Activated effector memory CD4-positive, alpha-beta T cell treated with anti-CD3 and anti-CD28 coated beads, Interleukin-2, amount 50 U/mL, for 16 hours (primary cell): ENCODE measurements at places on chromosomes 2 and 18.
A peak's percentile ranks its signal among the peaks of the same experiment; 100 is the strongest.

GRCh38 chr2:12842917-12843316 is 126.2 kb downstream of the TRIB2 start:
- no peak for DNase-seq

DNA sequence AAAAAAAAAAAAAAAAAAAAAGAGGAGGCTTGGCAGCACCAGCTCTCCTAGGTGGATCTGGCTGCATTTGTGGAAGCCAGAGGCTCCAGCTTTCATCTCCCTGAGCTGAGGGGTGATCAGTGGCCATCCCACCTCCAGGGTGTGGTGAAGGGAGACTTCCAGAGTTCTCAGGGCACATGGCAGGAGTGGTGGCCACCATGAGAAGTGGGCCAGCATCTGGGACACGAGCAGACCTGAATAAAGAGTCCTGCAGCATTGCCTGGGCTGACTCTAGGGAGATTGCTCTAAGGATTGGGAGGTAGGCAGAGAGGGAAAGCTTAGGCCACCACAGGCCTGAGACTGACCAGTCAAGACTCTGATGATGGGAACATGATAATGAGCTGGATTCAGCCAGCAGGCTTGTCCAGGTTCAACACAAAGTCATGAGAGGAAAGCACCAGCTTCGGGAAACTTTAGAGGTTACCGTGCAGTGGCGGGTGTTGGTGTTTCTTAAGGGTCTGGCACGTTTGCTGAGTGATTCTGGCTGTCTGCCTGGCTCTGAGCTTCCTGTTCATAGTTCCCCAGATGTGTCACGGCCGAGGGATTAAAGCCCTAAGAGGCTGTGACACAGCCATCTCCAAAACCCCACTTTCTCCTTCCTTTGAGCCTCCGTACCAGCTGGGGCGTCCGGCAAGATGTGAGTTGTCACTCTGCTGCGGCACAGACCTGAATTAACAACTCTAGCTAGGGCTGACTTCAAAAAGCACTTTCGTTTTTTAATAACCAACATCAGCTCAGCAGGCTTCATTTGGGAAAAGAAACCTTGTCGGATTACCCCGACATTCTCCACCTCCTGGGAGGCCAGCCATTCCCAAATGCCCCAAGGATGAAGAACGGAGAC is 38.3 kb upstream of the IL1R1 start:
- peak; percentile 87 for DNase-seq

- no peak for DNase-seq
Measured at GRCh38 chr2:105647731-105648130, 97.0 kb upstream of the NCK2 start.

DNA sequence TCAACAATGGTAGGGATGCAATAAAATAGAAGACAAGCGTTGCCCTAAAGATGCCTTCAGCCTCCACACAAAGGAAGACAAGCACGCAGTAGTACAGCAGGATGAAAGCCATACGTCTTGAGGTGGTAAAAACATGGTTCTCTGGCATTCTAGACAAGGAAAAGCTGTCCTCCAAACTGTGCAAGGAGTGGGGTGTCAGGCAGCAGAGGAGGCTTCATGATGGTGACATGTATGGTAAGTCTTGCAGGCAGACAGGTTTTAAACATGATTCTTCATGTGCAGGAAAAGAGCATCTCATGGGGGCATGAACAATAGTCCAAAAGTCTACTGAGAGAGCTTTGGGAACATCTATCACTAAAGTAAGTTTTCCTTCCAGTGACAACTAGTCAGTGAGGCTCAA is 241.8 kb downstream of the STK39 start:
- no peak for DNase-seq

DNA sequence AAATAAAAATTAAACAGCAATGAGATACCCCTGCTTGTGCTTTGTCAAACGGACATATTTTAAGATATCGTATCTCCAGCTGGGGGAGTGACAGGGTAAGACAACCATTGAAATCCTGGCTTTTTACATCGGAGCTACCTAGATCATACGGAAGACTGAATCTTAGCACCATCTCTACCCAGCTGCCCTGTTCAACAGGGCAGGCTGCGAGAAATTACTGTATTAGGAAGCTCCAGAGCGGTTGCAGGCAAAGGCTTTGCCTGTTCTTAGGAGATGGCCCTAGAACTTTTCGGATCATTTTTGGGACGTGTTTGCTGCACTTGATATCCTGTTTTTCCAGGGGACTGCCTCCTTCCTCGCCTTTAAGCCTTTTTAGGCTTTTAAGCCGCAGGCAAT is 2.0 kb upstream of the PRKCE start:
- no peak for DNase-seq

DNA sequence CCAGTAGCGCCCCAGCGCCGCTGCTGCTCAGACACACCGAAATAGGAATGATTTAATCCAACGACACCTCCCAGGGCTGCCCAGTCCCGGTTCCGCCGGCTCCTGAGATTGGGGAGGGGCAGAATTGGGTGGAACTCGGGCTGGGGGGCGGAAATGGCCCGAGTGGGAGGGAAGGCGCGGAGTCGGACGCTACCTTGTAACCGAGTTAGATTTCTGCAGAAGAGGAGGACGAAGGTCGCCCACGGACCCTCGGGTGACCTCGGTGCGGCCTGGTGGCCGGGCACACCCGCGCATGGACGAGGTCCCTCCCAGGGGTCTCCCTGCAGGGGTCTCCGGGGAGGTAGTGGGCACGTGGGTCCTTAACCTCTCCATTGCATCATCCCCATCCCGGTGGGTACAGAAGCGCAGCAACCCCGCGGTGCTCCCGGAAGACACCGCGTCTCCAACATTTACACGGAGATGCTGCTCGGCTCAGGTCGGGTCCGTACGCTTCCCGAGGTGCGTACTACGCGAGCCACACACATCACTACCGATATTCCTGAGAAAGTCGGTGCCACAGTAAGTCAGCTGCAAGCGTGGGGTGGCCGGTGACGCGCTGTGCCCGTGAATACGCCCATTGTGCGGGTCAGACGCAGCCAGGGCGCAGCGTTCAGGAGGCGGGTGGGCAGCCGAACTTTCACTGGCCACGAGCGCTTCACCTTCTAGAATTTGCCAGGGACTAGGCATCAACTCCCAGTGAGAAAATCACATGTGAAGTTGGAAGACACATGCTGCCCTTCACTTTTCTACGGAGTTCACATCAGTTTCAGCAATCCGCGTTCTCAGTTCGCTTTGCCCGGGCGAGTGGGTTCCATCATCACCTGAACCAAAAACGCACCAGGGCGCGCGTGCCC is 3.0 kb downstream of the ZNF516 start:
- peak; percentile 70 for DNase-seq

- no peak for DNase-seq
Measured at GRCh38 chr18:26074246-26074645, 16.2 kb downstream of the SS18 start.

DNA sequence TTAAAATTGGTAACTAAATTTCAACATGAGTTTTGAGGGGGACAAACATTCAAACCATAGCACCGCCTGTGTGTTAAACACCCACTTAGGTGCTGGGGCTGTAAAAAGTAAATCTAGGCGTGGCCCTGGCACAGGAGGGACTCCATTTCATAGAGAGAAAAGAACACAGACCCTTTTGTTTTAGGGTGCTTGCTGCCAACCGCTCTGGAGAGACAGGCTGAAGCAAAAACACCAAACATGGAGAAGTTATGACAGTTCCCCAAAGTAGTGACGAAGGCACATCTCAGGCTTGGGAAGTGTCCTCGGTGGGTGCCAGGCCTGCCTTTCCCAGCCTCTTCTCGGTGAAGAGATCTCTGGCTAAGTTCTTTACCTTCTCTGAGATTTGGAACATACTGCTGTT is 5.1 kb downstream of the ACTG2 start:
- DNase-seq: no peak

DNA sequence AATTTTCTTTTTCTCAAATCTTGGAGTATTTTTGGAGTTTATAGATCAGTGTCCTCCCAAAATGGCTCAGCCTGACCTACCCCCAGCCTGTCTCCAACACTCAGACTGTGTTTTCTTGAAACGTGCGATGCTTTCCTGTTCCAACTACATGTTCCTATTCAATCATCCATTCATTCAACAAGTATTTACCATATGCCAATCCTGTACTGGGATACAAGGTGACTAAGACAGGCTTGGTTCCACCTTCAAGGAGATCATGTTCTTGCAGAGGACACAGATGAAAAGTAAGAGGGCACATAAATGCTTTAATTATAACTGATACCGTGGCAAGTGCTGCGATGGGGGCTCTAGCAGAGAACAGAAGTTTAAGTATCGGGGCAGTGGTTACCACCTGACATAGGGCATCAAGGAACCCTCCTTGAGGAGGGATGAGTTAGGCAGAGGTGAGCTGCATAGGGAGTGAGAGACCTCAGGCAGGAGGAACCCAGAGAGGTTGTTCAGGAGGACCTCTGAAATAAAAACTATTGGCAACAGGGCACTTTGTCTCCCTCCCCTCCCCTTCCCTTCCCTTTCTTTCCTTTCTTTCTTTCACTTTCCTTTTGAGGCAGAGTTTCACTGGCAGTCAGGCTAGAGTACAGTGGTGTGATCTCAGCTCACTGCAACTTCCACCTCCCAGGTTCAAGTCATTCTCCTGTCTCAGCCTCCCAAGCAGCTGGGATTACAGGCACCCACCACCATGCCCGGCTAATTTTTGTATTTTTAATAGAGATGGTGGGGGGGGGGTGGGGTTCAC is 469.0 kb downstream of the EPHA4 start:
- DNase-seq: no peak

DNA sequence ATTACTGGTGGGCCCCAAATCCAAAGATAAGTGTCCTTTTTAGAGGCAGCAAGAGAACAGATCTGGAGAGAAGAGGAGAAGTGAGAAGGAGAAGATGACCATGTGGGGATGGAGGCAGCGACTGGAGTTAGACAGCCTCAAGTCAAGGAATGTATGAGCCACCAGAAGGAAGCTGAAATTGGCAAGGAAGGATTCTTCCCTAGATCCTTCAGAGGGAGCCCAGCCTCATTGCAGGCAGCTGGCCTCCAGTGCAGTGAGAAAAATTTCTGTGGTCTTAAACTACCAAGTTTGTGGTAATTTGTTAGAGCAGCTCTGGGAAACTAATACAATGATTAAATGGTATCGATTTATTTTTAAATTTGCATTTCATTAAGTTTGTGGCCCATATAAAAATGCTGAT is 167.9 kb downstream of the NCKAP5 start:
- no peak for DNase-seq

GRCh38 chr18:39341129-39341528 is 1775.5 kb upstream of the CELF4 start:
- no peak for DNase-seq

- no peak for DNase-seq
Measured at GRCh38 chr2:29786361-29786760, 135.0 kb downstream of the ALK start.

- no peak for DNase-seq
Measured at GRCh38 chr2:58266211-58266610, 25.1 kb upstream of the FANCL start.

GRCh38 chr2:181203916-181204315 is 223.5 kb downstream of the UBE2E3 start:
- DNase-seq: no peak

GRCh38 chr18:39318008-39318407 is 1752.4 kb upstream of the CELF4 start:
- no peak for DNase-seq

- no peak for DNase-seq
Measured at GRCh38 chr18:46211816-46212215, 107.6 kb downstream of the HAUS1 start.

- no peak for DNase-seq
Measured at GRCh38 chr2:219440388-219441256, 6.0 kb downstream of the SPEG start.

- no peak for DNase-seq
Measured at GRCh38 chr2:210913461-210913860, 357.1 kb downstream of the CPS1 start.

DNA sequence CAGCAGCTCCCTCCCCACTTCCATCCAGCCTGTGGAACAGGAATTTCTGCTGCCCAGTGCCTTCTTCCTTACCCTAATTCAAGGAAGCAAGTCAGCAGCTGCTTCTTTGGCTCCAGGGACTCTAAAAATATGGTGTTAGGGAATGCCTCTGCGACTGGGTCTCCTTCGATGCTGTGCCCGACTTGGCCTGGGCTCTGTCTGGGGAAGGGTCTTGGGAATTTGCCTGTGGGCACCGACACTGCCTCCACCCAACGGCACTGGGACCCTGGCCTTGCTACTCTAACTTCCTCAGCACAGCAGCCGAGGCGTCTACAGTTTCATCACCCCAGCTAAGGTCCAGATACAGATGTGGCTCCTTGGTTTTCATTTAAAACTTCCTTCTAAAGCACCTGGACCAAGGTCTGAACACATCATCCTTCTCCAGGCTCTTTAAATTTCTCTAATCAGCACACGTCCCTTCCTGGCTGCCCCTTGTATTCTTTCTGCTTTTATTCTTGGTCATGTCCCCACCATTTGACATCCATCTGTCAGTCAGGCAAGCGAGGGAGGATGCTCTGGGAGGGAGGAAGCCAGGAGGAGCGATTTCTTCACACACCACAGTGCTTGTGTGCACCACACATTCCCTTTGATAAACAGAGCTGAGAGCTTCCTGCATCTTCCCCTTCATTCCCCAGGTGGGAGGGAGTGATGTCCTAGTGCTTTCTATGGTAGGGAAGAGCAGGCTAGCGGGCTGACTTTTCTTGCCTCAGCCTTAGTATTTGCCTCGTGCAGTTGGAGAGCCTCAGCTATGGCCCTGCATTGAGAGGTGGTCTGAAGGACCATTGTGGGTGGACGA is 6.8 kb downstream of the LBH start:
- peak; percentile 55 for DNase-seq
